ENCODE measurements at places on chromosomes 11 and 22.

- DNase-seq, result no peak
Measured at GRCh38 chr11:85772695-85773094, 38.2 kb downstream of the SYTL2 start.

DNA sequence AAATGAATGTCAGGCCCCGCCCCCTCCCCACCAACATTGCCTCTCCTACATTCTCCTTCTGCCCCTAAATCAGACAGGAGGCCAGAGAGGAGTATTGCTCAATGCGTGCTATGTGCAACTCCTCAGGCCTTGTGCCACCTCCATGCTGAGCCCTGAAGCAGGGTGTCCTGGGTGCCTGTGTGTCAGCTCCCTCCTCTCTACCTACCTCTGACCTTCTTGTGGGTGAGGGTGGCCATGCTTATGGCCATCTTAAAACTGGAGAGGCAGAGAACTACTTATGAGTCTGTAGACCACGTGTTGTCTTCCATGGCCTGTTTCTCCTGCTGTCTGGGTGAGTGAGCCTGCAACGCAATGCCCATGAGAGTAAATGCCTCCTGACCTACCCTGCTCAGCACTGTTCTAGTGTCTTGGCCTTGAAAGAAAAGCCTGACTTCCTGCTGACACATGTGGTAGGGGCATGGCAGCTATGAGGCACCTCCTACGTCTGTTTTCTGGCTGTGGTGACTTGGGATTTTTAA lies 10.5 kb downstream of the MCAM start:
- peak; percentile 97 for DNase-seq

GRCh38 chr11:78938036-78938435 lies 363.4 kb upstream of the NARS2 start:
- DNase-seq, result no peak

- peak; percentile 61 for DNase-seq
Measured at GRCh38 chr11:72333661-72334060, 89.7 kb upstream of the PHOX2A start.

DNA sequence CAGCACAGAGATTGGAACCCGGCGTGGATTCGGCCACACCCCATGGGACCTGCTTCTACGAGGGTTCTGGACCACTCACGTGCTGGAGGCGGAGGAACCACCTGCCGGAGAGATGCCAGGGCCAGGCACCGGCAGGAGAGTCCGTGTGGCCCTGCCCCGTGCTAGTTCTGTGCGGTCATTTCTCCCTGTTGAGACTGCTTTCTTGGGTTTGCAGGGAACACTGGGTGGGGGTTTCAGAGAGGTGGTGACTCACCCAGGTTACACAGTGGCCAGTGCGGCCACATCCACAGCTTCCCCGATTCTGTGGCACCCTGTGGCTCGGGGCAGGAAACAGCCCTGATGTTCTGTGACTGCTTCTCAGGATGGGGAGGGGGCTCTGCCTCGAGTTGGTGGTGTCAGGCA lies 3.6 kb upstream of the PHLDA2 start:
- peak; percentile 80 for DNase-seq

DNA sequence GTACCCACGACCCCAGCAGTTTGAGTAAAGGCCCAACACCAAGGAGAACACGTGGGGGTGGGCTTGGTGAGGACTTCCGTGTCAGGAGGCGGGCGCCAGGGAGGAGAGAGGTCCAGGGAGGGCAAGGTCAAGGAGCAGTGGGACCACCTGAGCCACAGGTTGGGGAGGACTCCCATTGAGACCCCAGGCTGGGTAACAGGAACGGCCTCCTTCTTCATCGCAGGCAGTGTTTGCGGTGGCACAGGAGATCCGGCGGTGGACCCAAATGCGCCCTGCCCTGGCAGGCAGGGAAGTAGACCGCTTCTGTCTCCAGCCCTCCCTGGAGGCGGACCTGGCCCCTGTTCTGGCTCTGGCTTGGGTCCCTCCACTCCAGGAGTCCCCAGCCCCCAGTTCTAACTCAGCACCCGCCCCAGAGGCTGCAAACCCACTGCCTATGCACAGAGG lies 5.9 kb upstream of the TBX1 start:
- no peak for DNase-seq

DNA sequence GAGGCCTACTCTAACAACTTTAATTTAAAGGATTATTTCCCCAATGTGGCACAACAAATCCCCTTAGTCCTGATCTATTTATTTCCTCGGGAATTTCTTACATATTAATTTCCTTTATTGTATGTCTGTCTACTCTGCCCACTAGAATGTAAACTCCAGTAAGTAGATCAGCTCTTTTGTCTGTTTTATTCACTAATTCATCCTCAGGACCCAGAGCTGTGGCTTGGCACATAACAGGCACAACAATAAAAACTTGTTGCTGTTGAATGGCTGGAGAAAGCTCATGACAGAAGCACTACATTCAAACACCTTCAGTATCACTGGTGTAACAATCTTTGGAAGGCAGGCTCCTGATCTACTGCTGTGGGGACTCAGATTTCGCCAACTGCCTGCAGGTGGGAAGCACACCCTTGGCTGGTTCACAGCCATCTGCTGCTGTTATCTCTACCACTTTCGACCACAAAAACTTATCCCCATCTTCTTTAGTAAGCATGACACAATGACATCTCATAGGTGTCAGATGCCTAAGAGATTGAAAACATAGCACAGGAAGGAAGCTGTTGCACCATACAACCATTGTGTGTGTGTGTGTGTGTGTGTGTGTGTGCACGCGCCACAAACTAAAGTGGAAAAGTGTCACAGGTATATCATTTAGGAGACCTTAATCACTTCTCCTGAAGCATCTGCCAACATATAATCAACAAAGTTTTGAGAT lies 11.9 kb downstream of the HIRA start:
- DNase-seq, result peak; percentile 51

- DNase-seq, result no peak
Measured at GRCh38 chr11:27795955-27796861, 96.0 kb upstream of the BDNF start.

- peak; percentile 8 for DNase-seq
Measured at GRCh38 chr11:16367252-16367651, 10.9 kb upstream of the SOX6 start.

- no peak for DNase-seq
Measured at GRCh38 chr11:119081682-119082260, 2.9 kb upstream of the HMBS start.

GRCh38 chr11:6681949-6682348 lies 1.2 kb downstream of the MRPL17 start:
- DNase-seq, result peak; percentile 57

- peak; percentile 21 for DNase-seq
Measured at GRCh38 chr11:121415856-121416255, 36.3 kb upstream of the SORL1 start.

GRCh38 chr11:32884770-32885384 lies 7.7 kb upstream of the QSER1 start:
- DNase-seq, result peak; percentile 47

- no peak for DNase-seq
Measured at GRCh38 chr11:65104628-65105027, 7.0 kb upstream of the TM7SF2 start.

GRCh38 chr11:116164843-116165242 lies 607.9 kb downstream of the BUD13 start:
- DNase-seq, result no peak

DNA sequence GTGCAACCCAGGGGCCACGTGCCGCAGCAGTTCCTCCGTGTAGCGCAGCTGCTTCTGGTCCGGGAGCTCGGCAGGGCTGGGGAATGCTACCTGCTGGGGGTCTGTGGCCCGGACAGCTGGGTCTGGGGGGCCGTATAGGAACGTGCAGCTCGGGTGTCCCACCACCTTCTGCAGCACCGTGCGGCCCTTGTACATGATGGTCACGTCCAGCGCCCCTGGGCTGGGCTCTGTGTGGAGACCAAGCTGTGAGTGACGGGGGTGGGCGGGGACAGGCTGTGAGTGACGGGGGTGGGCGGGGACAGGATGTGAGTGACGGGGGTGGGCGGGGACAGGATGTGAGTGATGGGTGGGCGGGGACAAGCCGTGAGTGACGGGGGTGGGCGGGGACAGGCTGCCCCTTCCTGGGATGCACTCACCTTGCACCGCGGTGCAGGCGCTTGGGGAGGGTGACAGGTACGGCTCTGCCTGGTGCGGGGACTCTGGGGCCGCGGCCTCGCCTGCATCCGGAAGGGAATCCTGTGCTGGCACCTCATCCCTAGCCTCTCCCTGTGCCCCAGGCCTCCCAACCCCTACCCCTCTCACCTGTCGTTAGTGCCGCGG lies 2.3 kb downstream of the IRF7 start:
- DNase-seq, result peak; percentile 70
